Fibroblast of the conjunctiva (primary cell): ENCODE measurements at places on chromosomes 13 and 19.

DNA sequence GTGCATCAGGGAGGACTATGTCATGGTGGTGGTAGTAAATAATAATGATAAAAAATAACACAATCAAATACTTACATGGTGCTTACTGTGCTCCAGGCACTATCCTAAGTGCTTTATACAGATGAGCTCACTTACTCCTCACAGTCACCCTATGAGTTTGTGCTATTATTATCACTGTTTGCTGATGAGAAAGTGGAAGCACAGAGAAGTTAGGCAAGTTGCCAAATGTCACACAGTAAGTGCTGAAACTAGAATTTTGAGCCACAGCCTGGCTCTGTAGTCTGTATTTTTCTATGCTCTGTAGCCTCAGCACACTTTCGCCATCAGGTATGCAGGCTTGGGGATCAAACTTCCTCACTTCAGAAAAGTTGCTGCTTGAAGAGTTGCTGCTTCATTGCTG lies 46.6 kb downstream of the HTR2A start:
- DNase-seq = no peak

DNA sequence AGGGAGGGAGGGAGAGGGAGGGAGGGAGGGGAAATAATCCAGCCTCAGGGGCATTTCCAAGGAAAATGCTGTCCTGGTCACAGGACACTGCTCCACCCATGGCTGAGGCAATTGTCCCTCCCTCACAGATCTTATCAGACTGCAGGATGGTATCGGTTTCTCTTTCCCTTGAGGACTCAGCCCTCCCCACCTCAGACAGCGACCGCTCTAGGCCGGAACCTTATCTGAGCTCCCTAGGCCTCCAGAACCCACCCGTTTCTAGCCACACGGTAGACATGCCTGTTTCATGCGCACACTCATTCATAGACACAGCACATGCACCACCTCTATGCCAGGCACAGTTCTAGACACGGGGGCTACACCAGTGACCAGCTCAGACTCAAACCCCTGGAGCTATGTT lies 10.0 kb upstream of the IZUMO2 start:
- no peak for DNase-seq

DNA sequence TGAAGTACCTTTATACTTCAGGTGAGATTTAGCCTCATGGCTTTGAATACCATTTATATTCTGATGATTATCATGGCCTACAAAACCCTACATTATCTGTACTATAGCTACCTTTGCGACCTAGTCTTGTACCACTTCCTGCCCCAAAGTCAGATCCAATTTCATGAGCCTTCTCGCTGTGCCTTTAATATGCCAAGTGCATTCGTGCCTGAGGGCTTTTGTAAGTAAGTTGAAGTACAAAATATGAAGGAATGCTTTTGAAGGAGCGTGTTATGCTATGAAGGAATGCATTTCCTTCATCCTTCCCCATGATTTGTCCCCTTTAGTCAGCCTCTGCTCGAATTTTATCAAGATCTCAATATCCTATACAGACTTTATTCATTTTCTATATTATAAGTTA lies 9.2 kb upstream of the RASL11A start:
- no peak for DNase-seq

GRCh38 chr13:50735071-50735470 lies 108.4 kb downstream of the DLEU7 start:
- no peak for DNase-seq

DNA sequence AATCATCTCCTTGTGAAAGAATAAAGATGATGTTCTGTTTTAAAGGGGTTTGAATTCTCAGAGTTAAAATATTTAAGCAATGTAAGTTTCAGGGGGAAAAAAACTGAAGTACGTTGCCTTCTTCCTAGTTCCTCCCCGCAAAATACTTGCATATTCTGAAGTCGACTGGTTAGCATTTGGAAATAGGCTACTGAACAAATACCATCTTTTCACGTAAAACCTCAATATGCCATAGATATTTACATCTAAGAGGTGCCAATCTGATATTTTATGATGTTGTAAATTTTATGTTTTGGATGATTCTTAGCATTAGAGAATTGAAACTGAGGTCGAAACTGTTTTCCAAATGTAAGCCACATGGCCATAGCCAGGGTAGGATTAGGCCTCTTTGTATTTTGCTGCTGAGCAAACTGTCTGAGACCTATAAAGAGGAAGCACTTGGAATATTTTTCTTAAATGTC lies 138.3 kb downstream of the FLT1 start:
- no peak for DNase-seq

GRCh38 chr13:113842336-113843062 lies 21.4 kb downstream of the GAS6 start:
- DNase-seq = no peak

GRCh38 chr13:21683034-21683733 lies 12.3 kb downstream of the FGF9 start:
- no peak for DNase-seq

DNA sequence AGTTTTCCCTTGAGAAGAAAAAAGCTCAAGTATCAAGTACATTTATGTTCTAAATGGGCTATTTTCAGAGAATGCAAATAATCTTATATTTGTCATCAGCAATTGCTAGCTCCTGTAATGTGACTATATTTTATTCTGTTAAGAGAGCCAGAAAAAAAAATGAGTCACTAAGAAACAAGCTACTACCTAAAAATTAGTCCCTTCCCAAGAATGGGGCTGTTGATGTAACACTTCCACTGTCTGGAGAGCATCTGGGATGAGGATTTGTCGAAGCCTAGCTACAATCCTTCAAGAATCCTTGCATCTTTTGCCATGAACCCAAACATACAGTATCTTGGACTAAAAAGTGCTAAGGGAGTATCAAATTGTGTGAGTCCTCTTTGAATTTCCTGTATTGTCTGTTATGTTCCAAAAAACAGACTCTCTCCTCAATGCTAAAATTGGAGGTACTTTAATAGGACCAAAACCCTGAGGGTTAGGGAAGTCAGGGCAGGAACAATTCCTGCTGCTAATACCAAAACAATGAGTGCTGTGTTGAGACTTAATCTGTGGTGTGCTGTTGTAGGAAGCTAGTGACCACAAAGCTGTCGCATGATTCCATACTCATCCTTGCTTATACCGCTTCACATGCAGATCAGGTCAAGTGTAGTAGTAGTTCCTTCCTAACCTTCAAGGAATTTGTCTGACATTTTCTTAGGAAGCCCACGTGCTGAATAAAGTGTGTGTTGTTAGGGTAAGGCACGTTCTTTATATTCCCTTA lies 4.9 kb upstream of the ZC3H13 start:
- no peak for DNase-seq

GRCh38 chr19:47253467-47253881 lies 2.9 kb upstream of the CCDC9 start:
- no peak for DNase-seq

DNA sequence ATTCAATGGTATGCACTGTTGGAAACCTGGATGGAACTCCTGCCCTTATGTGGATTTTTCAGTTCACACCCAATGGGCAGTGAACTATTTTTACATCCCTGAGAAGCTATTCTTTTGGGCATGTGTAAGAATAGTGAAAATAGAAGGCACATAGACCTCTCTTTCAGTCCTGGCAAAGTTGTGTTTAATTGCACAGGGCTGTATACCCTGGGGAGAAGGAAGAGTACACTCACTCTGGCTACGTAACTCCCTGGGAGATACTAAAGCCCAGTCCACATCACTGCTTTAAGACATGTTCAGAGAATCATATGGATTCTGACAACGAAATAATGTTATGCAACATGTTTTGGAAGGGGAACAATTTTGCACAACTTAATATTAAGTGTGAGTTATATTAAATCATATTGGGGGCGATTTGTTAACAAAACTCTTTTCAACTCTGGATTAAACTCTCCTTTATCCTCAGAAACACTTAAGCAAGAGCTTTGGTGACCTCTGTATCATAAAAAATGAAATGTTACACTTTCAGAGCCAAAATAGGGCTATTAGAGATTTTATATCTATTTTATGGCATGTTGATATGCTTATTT lies 166.1 kb downstream of the DCT start:
- DNase-seq = no peak

GRCh38 chr13:113661509-113661908 lies 3.5 kb upstream of the ATP4B start:
- DNase-seq = no peak

DNA sequence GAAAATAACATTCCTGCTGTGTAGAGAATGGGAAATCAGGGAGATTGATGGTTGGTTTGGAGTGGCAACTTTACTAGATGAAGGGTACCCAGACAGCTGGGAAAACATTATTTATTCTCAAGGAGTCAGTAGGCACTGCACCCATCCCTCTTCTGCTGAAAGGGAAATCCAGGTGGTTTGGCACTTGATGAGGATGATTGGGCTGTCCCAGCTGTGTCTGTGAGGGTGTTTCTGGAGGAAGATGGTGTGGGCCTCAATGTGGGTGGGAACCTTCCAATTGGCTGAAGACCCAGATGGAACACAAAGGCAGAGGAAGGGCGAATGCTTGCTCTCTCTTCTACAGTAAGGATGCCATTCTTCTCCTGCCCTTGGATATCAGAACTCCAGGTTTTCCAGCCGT lies 10.4 kb upstream of the SACS start:
- DNase-seq = no peak

- no peak for DNase-seq
Observed at GRCh38 chr19:5253406-5254110, 87.1 kb downstream of the PTPRS start.

- peak; percentile 18 for DNase-seq
Observed at GRCh38 chr19:41431426-41432386, 4.5 kb upstream of the B3GNT8 start.

DNA sequence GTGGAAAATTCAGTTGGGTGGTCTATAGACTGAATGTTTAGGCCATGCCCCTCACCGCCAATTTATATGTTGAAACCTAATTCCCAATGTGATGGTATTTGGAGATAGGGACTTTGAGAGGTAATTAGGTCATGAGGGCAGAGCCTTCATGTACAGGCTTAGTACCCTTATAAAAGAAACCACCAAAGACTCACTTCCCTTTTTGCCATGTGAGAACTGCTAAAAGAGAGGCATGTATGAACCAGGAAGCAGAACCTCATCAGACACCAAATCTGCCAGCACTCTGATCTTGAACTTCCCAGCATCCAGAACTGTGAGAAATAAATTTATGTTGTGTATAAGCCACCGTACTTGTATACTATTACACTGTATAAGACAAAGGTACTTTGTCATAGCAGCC lies 40.6 kb downstream of the UQCRFS1 start:
- no peak for DNase-seq

DNA sequence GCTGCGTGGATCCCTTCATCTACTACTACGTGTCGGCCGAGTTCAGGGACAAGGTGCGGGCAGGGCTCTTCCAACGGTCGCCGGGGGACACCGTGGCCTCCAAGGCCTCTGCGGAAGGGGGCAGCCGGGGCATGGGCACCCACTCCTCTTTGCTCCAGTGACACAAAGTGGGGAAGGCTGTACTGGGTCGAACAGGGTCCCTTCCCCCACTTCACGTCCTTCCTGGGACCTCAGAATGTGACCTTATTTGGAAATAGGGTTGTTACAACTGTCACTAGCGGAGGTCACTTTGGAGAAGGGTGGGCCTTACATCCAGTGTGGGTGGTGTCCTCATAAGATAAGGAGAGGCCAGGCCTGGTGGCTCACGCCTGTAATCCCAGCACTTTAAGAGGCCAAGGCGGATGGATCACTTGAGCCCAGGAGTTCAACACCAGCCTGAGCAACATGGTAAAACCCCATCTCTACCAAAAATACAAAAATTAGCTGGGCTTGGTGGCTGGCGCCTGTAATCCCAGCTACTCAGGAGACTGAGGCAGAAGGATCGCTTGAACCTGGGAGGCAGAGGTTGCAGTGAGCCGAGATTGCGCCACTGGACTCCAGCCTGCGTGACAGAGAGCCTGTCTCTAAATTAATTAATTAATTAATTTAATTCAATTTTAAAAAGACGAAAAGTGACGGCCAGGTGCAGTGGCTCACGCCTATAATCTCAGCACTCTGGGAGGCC lies 1.8 kb downstream of the F2RL3 start:
- DNase-seq = no peak

DNA sequence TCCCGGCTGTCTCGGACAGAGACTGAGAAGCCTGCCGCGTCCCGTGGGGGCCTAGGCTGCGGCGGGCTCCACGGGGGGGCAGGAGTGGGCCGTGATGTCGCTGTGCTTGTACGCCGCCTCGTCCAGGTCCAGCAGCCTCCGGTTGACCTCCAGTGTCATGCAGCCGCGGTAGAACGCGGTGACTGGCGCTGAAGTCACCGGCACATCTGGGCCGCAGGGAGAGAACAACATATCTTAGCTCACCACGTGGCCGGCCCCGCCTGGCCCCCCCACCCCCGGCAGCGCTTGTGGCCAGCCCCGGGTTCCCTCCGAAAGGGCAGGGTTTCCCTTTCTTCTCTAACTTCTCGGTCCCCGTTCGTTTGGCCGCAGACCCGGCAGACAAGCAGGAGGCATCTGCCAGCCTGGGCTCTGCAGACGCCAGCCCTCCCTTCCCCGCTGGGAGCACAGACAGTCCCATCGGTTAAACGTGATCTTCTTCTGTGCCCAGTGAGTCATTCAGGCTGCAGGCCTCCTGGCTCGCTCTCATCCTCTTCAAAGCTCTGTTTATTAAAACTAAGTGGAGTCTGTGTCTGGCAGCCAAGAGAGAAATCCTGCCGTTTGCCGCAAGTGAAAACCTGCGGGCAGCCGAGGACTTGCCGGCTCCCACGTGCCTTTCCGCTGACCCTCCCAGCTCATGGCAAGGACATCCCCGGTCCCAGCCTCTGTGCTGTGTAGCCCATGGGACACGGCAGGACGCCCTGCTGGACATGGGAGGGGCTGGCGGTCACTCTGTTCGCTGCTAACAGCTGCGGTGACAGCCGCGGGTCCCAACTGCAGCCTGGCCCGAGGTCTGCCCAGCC lies 42.8 kb downstream of the GAS6 start:
- peak; percentile 93 for DNase-seq

GRCh38 chr19:56367829-56368711 lies 25.3 kb downstream of the ZNF582 start:
- peak; percentile 95 for DNase-seq

DNA sequence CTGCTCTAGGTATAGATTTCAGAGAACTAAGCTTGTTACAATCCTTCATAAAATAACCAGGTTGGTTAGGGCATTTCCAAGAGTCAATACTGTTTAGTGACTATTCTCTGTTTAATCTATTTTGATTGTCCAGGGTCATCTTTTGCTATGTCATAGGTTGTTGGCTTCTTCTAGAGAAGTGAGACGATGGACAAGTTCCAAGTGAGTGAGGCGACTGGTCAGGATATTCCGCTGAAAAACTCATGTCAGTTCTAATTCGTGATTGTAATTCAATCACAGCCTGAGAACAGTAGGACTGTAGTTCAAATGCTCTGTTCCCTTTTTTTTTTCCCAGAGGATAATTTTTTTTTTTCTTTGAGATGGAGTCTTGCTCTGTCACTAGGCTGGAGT lies 15.8 kb upstream of the ALOX5AP start:
- DNase-seq = no peak

DNA sequence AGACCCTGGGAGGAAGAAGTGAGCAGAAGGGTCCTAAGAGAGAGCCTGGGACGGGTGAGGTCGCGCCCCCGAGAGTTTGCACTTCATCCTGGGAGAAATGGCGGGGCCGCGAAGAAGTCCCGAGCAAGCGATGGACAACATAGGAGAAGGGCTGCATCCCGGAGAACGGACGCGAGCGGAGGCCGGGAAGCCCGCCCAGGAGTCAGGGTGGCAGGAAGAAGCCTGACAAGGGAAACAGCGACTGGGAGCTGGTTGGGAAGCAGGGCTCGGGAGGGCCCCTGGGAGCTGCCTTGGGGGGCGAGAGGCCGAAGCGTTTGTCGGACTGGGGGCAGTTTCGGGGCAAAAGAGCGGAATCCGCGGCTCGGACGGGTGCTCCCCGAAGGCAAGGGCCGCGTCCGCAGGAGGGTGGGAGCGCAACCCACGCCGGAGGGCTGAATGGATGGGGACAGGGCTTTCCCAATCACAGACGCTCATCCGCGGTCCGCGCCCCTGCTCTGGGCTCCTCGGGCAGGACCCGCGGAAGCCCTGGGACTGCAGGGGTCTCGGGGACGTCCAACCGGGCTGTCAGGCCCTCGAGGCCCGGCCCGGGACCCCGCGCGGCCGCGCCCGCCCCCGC lies 469 bp downstream of the ABHD17A start:
- no peak for DNase-seq
